Caudate nucleus (tissue), 63 donors: ENCODE measurements at places on chromosomes 6 and 20.
A peak's percentile ranks its signal among the peaks of the same experiment; 100 is the strongest.

- no peak for DNase-seq
Observed at GRCh38 chr20:19943061-19943521, 74.1 kb upstream of the NAA20 start.

GRCh38 chr20:31848088-31848999, 2.9 kb upstream of the FOXS1 start:
- no peak for DNase-seq

DNA sequence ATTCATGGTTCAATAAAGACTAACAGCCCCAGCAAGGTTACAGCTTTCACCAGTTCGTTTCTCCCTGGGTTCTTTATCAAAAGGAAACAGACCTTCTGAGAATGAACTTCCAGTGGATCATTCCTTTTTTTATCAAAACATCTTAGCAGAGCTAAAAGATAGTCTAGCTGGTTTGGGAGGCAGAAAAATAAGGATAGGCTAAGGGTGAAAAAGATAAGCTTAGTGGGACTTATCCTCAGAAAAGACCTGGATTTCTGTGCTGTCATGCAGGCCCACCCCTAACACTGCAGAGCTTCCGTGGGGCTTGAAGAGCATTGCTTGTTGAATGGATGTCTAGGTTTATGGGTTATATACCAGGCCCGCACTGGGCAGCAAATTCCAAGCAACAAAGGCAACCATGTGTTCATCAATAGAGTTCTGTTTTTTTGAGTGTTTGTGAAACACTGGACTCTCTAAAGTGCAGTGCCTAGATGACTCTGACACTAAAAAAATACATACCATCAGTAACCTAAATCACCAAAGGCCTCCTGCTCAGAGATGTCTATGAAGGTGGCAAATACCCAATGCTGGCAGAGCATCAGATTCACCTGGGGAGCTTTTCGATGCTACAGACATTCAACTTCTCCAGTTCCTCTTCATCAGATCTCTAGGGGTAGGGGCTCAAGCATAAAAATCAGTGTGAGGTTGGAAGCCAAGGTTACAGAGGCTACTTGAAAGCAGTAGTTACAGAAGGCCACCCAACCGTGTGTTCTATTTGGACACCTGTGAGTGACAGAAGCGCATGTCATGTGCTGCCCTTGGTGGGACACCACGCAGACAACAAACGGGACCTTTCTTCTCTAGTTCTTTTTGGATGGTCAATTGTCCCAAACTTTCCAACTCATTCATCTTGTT, 53.0 kb downstream of the TNFAIP3 start:
- DNase-seq = no peak

DNA sequence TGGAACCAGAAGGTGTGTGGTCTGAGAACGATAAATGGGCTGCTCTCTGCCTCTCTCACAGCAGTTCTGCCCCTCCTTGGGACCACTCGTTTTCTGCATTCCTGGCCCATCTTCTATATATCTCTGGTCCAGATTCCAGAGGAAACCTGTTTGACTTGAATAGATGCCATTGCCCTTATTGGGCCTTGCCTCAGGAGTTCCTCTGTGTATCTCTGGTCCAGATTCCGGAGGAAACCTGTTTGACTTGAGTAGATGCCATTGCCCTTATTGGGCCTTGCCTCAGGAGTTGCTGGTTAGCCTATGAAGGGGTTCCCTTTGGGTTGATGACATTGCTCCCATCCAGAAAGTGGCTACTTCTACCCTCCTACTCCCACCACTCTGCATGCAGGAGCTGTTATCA, 189.4 kb downstream of the SLC16A10 start:
- no peak for DNase-seq

GRCh38 chr6:14501240-14501639, 383.7 kb downstream of the CD83 start:
- peak; percentile 2 for DNase-seq

GRCh38 chr6:42281570-42281969, 63.9 kb upstream of the MRPS10 start:
- DNase-seq = no peak

DNA sequence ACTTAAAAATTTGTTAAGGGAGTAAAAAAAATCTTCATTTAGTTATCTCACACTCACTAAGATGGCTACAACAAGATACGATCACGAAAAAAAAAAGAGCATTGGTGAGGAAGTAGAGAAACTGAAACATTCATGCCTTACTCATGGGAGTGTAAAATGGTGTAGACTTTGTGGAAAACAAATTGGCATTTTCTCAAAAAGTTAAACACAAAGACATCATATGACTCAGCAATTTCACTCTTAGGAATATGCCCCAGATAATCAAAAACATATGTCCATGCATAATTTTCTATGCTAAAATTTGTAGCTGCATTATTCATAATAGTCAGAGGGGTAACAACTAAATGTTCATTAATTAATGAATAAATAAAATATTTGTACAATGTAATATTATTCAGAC, 120.9 kb upstream of the IRAK1BP1 start:
- no peak for DNase-seq

DNA sequence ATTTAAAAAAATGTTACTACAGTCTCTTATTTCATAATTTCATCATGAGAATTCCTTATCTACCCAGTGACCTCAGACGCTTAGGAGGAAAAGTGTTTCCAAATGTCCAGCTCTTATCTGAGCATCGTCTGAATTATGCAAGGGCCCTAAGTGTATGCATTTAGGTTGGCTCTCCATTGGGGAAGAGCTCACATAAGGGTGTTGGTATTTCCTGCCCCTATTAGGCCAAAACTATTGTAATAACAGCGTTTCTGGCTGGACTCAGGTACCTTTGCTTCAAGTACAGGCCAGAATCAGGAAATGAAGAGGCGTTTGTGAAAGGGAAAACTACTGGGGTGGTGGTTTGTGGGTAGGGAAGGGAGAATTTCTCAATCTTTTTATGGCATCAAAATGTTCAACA, 40.4 kb upstream of the SGK1 start:
- no peak for DNase-seq

- no peak for DNase-seq
Observed at GRCh38 chr6:54085541-54085940, 25.7 kb upstream of the MLIP start.

DNA sequence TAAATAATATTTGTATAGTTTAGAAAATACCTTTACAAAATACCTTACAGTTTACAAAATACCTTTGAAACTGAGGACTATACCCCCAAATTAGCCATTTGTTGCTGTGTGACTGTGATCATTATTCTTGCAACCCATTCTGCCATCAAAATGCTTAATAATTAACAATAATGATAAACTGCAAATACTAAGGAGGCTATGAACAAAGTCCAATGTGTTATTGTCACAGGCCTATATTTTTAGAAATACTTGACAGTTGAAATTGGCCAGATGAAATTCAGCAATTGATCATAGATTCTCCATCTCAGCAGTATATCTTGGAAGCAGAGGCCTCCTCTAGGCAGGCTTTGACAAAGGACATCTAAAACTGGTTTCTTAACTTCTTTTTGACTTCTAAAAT, 178.6 kb downstream of the HS3ST5 start:
- DNase-seq = no peak

DNA sequence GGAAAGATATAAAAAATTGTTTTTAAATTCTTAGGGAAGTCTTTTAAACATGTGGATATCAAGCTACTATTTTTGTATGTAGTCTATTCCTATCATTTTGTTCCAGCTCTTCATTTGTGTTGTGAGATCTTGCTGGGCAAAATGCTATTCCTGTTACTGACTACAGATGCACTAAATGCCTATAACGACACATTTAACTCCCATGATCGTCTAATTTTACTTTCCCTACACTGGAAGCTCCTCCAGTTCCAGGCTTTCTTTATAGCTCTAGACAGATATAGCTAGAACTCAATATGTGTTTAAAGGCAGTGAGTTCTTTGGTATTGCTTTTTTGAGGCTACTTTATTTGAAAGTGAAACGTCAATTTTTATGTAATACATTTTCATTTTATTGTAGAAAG, 971.5 kb upstream of the CITED2 start:
- no peak for DNase-seq

GRCh38 chr6:53866226-53866625, 71.4 kb downstream of the LRRC1 start:
- DNase-seq = no peak

DNA sequence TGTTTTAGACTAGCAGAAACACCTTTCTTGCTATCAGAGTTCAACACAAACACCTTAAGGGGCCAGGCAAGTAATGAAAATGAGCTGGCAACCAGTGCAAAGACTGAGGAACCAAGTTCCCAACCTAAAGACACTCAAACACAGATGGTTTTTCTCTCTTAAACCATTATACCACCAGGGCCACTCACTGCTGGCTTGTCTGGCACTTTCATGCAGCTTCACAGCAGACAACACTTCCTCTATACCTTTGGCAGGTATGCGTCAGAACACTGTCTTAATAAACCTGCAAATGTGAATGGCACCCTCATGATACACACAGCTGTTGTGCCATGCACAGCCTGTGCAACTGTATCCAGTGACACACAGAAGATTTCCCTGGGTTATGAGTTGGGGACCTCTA, 41.6 kb downstream of the NFATC2 start:
- no peak for DNase-seq

DNA sequence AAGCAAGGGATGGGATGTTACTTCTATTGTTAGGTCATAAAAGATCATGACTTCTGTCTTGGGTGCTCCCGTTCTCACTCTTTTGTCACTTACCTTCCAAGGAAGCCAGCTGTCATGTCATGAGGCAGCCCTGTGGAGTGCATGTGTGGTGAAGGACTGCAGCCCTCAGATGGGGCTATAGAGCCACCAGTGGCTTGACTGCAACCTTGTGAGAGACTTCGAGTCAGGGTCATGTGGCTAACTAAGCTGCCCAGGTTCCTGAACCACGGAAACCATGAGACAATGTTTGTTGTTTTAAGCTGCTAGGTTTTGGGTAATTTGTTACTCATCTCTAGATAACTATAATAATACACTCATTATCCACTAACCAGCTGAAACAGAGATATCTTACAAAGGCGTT, 477.1 kb downstream of the BTBD3 start:
- DNase-seq = no peak

GRCh38 chr20:37537505-37537904, 9.8 kb upstream of the BLCAP start:
- no peak for DNase-seq

- no peak for DNase-seq
Observed at GRCh38 chr6:680251-680650, 12.7 kb downstream of the EXOC2 start.

DNA sequence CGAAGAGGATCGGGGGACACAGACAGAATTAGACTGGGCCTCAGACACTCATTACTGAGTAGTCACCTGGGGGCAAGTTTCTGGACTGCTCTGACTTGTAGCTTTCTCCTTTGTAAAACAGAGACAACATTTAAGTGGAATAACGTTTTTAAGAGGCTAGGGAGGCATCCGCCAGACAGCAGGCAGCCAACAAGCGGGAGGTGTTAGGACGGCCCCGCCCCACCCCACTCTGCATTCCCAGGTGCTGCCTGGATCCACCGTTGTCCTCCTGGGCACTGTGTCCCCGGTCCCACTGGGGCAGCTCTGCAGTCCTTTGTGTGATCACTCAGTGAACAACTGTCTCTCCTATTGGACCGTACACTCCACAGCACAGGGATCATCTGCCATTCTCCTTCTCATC, 113.8 kb downstream of the IRF4 start:
- no peak for DNase-seq

DNA sequence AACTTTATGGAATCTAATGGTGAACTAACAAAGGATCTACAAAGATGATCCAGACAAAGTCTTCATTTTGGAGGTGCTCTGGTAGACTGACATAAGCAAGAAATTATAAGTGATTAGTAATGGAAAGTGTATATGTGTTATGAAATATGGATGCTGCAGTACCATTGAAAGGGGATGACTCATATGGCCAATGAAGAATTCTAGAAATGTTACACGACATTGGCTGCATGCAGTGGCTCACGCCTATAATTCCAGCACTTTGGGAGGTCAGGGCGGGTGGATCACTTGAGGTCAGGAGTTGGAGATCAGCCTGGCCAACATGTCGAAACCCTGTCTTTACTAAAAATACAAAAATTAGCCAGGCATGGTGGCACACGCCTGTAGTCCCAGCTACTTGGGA, 23.5 kb downstream of the CFAP206 start:
- no peak for DNase-seq

DNA sequence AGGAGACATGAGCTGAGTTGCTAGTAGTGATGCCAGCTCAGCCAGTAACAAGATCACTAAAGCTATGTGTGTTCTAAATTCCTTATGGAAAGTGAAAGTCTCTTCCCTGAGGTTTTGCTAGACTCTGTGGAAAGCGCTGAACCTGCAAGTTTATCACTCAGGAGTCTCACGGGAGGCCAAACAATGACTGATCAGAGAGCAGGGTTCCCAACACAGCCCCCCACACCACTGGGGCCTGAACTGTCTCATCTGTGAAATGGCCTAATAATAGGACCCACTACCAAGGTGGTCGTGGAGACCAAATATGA, 19.9 kb downstream of the ACSS1 start:
- DNase-seq = no peak

DNA sequence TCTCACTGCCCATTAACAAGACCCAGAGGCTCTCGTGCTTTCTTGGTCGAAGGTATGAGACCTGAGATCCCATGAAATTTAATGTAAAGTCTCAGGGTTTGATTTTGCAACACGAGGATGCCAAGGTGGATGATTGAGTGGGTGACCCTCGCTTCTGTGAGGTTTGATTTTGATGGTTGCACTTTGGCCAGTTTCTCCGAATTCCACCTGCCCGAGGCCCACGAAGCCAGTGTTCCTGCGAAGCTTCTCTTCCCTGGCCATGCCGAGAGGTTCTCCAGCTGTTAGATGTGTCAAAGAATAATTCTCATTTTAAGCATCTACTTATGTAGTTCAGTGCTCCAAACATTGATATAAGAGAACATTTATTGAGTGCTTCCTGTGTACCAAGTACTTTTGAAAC, at the start of gene KIF25:
Gene KIF25 (plus strand): TSS at position 30 of the 400 bp plus-strand sequence. CDS start 31,915 bp downstream, outside the sequence.
- no peak for DNase-seq

DNA sequence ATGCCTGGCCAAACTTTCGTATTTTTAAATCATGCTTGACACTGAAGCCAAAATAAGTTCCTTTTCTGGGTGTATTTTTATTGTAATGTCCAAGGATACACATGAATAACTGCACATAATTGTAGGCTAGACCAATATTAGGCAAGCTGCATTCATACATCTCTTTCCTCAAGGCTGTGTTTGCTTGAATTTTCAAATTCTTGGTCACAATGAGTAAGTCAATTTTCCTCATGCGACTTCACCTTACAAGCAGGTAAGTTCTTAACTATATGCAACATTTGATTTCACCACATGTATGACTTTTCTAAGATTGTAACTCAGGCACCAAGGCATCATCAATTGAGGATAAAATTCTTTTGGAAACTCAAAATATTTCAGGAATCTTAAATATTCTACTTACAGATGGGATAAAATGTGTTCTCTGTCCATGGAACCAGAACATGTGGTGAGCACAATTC, 112.4 kb upstream of the ZNF217 start:
- DNase-seq = no peak

DNA sequence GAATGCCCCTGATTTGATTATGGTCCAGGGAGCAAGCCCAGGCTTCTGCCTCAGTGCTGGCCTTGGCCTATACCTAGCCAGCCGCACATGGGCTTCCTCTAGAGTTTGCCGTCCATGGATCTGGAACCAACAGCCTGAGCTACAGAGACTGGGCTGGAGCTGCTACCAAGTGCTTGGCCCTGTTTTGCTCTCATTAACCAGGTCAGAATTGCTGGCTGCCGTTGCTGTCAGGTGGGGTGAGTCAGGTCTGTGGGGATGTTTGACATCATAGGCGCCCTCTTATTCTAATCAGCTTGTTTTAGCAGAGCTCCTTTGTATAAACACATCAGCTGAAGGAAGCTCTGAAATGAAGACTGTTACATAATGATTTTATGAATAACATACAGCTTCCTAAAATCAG, 83.1 kb upstream of the PHACTR2 start:
- DNase-seq = peak; percentile 11

GRCh38 chr6:153032255-153032882, 29.9 kb upstream of the MTRF1L start:
- DNase-seq = no peak
